GM12865 (cell line): ENCODE measurements at places on chromosomes 4 and X.

GRCh38 chrX:49042581-49043219 lies 457 bp downstream of the TFE3 start:
- peak; percentile 6 for DNase-seq

DNA sequence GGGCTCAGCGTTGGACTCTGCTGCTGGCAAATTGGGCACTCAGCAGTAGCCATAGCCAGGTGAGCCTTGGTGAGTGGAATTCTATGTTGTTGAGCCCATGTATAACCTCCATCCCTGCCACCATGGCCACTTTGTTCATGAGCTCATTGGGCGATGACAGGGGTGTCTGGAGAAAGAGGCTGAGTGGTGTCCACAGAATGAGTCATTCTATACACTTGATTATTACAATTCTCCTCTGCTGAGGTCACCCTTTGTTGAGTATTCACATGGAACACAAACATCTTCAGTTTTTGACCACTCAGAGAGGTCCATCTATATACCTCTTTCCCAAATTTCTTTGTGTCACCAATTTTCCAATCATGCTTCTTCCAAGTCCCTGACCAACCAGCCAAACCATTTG lies 1341.7 kb downstream of the PCDH7 start:
- DNase-seq = no peak

DNA sequence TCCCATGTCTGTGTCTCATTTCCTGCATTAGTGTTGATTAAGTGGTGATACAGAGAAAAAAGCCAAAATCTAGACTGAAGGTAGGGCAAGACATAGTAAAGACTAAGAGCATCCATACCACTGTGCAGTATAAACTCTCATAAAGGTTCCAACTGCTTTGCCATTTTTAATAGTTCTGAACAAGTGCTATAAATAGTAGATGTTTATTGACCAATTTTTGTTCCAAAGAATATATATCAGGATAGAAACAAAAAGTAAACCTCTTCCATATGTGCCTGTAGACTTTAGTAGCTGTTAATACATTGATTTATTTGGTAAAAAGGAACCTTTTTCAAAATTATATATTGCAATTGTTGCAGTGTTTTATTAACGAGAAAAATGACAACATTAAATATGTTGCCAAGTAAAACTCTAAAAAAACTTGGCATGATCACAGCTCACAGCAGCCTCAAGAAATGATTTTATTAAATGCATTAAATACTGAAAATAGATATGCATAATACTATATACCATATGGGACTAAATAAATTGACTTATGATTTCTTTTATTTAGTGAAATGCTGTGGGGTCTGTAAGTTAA lies 22.3 kb upstream of the AASDH start:
- DNase-seq = no peak

DNA sequence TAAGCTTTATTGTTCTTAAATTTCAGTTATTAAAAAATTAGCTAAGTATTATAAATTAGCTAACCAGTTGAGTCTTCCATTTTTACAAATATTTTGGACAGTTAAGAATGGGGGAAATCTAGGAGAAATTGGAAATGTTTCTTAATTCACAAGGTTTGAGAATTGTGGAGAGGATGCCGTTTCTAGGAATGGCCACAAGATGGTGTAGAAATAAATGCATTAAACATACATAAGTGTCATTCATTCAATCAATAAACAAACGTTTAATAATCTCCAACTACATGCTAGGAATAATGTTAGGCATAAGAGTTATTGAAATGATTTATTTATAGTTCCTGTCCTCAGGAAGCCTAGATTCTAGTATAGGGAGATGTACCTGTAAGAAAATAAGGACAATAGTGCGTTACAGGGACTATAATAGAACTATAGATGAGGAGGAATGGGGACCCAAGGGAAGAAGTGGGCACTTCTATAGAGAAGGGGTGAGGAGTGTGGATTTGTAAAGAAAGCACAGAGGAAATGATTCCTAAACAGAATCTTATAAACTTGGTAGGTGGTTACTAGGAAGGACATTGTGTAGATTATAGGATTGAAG lies 195.7 kb upstream of the ANK2 start:
- no peak for DNase-seq

DNA sequence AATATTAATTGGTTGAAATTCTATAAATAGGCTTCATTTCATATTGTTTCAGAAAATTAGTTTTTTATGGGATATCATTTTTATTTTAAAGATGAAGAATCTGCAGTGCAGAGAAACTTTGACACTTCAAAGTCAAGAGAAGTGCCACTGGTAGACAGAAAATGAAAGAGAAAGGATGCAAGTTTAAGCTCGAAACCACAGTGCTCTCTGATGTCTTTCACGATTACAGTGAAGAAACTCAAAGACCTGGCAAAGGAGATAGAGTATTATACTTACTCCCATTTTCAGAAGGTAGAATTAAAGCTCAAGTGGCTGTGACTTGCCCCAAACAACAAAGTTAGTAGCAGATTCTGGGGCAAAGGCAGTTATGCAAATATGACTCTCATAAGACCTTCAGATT lies 745.4 kb downstream of the TECRL start:
- DNase-seq = peak; percentile 19

- no peak for DNase-seq
Observed at GRCh38 chrX:10017872-10018271, 50.7 kb downstream of the CLDN34 start.

GRCh38 chr4:75497133-75497532 lies 17.1 kb downstream of the RCHY1 start:
- DNase-seq = no peak

- DNase-seq = no peak
Observed at GRCh38 chr4:145722561-145722960, 42.6 kb downstream of the C4orf51 start.

- DNase-seq = no peak
Observed at GRCh38 chr4:48954314-48954713, 31.8 kb upstream of the CWH43 start.

DNA sequence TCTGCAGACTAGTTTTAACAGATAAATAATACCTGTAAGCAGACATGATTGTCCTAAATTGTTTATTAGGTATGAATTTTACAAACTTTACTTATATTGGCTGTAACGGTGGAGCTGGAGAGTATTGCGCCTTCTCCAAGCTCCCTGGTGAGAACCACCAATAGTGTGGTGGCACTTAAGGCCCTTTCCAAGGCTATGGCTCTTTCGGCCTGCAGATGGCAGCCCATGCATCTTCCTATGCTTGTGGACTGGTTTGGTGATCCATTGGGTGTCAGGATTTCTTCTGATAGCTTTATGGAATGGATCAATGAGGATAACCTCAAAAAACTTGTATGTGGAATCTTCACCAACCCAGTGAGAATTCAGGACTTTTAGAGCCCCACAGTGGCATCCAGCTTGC lies 7.8 kb downstream of the LARP1B start:
- DNase-seq = peak; percentile 21

GRCh38 chr4:183118141-183118540 lies 19.1 kb downstream of the WWC2 start:
- no peak for DNase-seq

DNA sequence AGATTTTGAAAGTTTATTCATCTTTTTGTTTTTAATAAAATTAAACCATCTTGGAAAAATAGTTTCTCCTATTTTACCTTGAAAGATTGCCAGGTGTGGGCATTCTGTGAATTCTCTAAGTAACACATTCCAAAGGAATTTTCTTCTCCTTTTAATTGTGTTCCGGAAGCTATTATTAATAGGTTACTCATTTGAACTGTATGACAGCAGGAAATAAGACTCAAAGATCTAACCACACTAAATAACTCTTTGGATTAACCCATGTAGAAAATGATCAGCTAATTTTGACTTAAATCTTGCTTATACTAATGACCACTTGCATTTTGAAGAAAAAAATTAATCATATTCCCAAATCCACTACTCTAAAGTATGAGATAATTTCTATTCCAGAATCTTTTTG lies 17.6 kb upstream of the CCNI start:
- DNase-seq = no peak

- no peak for DNase-seq
Observed at GRCh38 chrX:32744921-32745320, 466.4 kb downstream of the DMD start.

DNA sequence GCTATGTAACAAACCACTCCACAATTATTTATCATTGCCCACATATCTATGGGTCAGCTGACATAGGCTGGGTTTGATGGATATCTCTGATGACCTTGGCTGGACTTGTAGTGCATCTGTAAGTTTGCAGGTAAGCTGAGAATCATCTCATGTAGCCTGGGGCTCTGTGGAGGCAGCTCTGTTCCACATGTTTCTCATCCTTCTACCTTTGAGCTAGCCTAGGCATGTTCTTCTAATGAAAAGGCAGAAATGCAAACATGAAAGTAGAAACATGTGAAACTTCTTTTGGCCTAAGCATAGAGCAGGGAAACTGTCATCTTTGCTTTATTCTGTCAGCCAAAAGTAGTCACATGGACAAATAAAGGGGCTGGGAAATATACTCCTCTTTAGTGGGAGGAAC lies 18.2 kb downstream of the MRPL1 start:
- peak; percentile 9 for DNase-seq

DNA sequence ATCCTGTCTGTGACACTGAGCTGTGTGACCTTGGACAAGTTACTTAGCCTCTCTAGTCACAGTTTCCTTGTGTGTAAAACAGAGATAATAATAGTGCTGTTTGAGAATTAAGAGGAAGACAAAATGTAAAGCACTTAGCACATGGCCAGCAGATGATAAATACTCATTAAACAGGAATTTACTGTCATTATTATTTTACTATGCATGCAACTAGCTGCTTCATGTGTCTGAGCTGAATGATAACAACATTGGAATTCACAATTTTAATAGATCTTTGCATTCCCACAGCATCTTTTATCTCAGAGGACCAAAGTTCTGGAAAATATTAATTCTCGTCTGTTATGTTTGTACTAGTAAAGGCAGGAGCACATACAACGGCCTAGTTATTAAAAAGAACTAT lies 79.2 kb upstream of the TET2 start:
- DNase-seq = no peak

- peak; percentile 56 for DNase-seq
Observed at GRCh38 chr4:186201535-186202230, 10.3 kb downstream of the CYP4V2 start.

- no peak for DNase-seq
Observed at GRCh38 chrX:45757272-45757671, 556.6 kb upstream of the DIPK2B start.

DNA sequence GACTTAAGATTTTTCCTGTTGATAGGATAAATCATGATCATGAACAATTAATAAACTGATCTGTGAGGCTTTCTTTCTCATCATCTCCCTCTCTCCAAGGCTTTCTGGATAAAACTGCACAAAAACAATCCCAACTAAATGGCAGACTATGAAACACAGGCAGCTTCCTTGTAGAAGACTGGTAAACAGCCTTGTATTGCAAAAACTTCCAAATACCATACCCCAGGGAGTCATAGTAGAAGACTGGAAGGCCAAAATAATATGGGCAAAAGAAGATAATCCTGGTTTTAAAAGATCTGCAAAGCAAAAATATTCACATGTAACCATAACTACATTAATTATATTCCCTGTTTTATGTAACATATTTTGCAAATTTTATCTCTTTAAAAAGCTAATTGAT lies 113.0 kb downstream of the ANAPC10 start:
- DNase-seq = no peak
